Stimulated activated CD4-positive, alpha-beta T cell treated with anti-CD3 and anti-CD28 coated beads, Interleukin-2, amount 100 ng/mL, for 4 hours (primary cell): ENCODE measurements at places on chromosomes 1 and 21.
A peak's percentile ranks its signal among the peaks of the same experiment; 100 is the strongest.

DNA sequence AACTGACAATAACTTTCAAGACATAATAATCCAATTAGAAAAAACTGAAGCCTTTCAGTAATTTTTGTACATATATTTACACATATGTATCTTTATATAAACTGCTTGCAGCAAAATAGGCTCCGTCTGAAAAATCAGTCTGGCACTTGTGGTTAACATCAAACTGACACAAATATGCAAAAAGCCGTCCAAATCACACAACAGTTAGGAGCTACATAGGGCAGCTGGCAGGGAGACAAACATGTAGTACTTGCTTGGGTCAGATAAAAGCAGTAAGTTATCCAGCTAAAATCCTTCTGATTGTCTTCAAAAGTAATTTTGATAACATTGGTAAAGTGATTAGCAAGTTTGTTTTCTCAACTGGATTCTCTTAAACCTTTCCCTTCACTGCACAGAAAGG is 14.7 kb upstream of the GUCA2A start:
- no peak for DNase-seq

DNA sequence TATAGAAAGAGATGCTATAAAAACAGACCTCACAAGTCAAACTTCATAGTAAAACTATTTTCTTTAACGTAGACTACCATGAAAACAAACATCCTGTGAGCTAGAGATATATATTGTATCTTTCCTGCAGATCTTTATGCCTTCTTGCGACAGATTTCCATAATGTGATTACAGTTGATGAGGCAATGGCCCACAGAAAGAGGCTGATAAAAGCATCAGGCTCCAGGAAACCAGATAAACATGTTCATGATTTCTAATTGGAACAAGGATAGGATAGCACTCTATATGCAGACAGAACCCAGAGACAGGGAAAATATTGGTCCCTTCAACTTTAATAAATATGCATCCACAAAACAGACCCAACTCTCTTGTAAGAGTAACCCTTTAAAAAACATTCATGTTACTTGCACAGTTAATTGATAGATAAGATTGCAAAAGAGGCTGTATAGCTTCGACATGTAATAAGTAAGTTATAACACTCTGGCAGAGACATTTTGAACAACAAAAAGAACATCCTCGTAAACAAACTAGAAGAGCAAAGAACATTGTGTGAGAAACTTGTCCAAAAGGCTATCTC is 329.4 kb downstream of the AGBL4 start:
- no peak for DNase-seq

DNA sequence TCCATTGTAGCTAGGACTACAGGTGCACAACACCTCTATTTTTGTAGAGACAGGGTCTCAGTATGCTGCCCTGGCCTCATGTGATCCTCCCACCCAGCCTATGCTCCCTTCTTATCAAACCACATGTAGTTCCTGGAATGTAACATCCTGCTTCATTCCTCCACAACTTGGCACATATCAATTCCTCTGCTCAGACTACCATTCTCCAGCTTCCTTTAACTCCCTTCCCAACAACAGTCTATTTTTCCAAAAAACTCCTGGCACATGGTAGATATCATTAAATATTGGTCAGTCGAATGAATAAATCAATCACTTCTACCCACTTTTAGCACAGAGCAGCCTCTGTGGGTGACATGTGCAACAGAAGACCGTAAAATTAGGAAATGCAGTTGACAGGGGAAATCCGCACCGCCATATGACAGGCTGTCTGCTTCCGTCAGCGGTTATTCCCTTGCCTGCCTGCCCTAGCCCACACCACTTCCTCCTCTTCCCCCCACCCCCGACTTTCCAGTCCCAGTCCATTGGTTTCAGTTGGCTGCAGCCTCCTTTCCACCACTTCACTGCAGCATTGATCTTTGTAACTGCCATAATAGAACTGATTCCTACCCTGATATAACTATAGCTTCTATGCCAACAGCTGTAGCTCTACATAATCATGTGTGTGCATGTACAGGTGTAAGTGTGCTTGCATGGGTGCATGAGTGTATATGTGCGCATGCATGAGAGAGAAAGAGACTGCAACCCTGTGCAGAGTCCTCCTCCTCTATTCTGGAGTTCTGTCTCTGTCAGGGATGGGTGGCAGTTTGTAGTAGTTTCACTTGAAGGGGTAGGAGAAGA is 6.8 kb upstream of the AKR1A1 start:
- peak; percentile 76 for DNase-seq

- no peak for DNase-seq
Observed at GRCh38 chr1:88451856-88452255, 232.2 kb upstream of the PKN2 start.

GRCh38 chr1:230957580-230957989 is 21.1 kb downstream of the TTC13 start:
- DNase-seq = no peak

DNA sequence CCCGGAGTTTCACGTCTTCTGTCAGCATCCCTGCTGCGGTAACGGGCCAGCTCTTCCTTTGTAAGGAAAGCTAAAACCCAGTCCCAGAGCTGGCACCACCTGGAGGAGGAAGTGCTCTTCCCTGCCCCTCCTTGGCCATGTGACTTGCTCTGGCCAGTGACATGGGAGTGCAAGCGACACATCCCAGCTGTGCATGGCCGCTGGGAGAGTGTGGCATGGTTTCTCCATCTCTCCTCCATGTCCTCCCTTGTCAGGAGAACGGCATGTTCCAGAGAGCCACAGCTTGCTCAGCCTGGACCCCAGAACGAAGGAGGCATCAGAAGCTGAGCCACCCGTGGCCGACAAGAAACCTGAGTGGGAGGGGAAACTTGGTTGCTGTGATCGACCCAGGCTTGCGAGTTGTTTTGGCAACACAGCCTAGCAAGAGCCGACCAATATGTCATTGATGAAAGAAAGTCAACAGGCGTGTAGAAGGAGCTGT is 2.7 kb upstream of the PRXL2B start:
- DNase-seq = no peak

DNA sequence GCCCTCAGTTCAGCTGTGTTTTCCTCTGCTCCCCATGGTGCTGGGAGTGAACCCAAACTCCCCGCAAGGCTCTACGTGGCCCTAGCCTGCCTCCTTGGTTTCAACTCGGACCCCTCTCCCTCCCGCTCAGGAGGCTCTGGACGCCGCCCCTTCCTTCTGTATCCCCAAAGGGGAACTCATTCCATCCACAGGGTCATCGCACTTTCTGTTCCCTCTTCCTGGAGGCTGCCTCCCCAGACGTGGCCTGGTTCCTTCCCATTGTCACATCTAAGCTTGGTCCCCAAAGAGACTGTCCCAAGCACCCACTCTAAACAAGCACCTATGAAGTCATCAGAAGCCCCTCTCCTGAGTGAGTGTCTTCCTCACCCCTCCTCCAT is 10.9 kb downstream of the KCNAB2 start:
- no peak for DNase-seq

DNA sequence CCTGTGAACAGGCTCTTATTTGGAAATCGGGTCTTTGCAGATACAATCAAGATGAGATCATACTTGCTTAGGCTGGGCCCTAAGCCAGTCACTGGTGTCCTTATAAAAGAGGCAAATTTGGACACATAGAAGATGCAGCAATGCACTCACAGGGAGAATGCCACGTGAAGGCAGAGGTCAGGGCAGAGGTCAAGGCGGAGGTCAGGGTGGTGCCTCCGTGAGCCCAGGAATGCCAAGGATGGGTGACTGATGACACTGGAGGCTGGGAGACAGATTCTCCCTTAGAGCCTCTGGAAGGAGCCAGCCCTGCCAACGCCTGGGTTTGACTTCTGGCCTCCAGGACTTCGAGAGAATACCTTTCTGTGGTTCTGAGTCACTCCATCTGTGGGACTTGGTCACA is 22.8 kb upstream of the C1orf174 start:
- DNase-seq = no peak

DNA sequence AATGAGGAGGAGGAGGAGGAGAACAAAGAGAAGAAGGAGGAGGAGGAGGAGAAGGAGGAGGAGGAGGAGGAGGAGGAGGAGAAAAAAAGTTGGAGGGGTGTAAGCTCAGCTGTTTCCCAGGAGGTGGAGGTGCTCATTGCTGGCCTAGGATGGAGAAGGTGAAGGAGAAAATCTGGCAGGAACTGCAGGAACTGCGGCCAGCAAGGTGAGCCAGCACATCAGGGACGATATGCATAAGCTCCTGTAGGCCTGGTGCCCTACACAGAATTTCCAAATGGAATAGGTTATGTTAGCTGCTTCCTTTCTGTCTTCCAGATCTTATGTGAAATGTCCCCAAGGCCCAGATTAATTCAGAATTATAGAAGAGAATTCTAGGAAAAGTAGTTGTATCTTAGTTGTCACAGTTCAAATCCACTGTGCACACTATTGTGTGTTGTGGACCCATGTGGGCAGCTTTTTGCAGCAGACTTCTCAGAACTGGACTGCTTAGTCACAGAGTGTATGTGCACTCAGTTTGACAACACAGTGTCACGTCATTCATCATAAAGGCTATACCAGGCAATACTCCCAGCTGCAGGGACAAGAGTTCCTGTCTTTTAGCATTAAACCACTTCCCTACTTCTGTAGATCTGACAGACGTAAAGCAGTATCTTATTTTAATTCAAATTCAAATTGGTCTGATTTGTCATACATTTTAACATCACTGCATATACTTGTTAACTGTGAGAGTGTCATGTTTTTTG is 303.7 kb downstream of the HLX start:
- DNase-seq = no peak

GRCh38 chr1:178726545-178726944 is 1.5 kb downstream of the RALGPS2 start:
- no peak for DNase-seq

DNA sequence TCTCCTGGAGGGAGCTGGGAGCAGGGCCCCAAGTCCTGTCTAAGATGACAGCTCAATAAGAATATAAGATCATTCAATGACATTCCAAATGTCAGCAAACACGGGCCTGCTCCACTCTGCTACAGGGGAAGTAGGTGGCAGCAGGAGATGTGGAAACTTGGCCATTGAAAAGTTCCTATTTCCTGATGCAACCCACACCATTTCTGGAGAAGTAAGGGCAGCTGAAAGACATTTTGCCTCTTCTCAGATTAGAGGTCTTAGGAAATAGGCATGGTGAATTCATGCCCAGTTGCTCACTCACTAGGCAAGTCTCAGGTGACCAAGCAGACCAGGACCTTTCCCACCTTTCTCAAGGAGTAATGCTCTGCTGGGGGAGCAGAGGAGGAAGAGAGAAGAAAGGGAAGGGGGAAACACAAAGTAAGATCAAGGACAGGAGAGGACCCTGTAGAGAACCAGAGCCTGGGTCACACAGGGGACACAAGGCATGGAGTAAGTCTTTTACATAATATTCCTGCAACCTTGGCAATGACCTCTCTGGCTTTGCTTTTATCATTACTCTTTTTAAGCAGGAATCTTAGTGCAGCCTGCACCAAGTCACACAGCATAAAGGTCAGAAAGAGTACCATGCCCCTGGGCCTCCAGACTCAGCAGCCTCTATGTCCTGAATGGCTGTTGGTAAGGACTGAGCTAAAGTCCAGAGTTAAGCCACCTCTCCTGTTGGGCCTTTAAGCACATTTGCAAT is 68.9 kb downstream of the DMAP1 start:
- DNase-seq = no peak

- DNase-seq = peak; percentile 93
Observed at GRCh38 chr1:2642560-2643413, 10.0 kb upstream of the MMEL1 start.

- DNase-seq = no peak
Observed at GRCh38 chr1:37147392-37147831, 113.1 kb upstream of the GRIK3 start.

GRCh38 chr1:62841587-62842169 is 57.7 kb downstream of the ATG4C start:
- DNase-seq = peak; percentile 11

GRCh38 chr1:44262816-44263567 is 49.7 kb downstream of the DMAP1 start:
- DNase-seq = no peak

- no peak for DNase-seq
Observed at GRCh38 chr1:187408212-187409004, 579.7 kb downstream of the PLA2G4A start.

DNA sequence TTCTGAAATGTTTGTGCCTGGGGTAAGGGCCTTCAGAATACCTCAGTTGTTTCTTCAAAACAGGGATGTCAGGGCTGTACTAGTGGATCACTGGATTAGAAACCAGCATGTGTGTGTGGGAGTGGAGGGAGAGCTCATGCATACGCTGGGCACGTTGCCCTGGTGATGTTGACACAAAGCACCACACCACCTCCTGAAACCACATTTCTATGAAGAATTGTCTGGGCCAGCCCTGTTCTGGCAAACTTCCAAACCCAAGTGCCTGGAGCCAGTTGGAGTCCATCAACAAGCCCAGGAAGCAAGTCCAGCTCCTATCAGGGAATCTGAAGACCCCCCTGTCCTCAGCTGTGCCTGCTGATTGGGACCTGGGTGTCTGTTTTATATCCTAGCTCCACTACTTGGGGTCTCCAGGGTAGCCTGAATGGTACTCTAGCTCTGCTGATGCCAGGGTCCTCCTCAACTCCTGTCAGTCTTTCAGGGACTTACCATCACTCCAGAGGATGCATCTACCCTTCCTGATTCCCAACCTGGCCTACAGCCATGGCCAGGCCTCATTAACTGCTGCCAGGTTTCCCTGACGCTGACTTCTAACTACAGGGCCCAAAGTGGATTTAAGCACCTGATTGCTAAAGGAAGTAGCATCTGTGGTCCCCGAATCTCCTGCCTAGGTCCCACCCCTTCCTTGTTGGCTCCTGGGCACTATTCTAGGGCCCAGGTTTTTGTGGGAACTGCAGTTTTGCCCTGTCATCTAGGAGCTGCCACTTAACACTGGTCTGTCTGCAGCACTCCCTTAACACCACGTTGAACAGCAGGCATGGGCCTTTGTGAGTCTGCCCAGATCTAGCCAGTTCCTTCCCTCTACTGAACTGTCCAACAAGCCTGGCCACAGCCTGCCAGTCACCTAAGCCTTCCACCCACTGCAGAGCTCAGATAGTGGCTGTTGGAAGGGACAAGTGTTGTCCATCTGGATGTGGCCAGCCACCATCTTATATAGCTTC is 45.5 kb downstream of the LPAR3 start:
- DNase-seq = no peak

GRCh38 chr1:6475381-6476133 is 9.6 kb upstream of the TNFRSF25 start:
- peak; percentile 72 for DNase-seq

GRCh38 chr1:87702455-87702854 is 373.8 kb downstream of the LMO4 start:
- no peak for DNase-seq

GRCh38 chr1:17471393-17471792 is 31.9 kb upstream of the RCC2 start:
- no peak for DNase-seq

GRCh38 chr1:11948822-11949458 is 14.4 kb downstream of the PLOD1 start:
- no peak for DNase-seq
